Suprapubic skin (tissue), 4 donors: ENCODE measurements at places on chromosomes 1 and 21. TPM values are rescaled to one million over a fixed set of nuclear protein-coding genes. Genes with fewer than 3 reads are reported as not detected.

DNA sequence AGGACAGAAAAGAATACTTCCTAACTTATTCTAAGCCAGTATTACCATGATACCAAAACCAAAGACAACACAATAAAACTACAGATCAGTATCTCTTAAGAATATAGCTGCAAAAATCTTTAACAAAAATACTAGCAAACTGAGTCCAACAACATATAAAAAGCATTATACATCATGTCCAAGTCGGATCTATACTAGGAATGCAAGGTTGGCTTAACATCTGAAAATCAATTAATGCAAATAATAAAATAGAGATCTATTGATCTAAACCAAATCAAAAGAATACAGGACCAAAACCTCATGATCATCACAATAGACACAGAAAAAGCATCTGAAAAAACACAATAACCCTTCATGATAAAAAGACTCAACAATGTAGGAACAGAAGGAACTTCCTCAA is 18.9 kb downstream of the TAF1A start:
- DNase-seq, result no peak

GRCh38 chr1:58936973-58937372 is 153.1 kb upstream of the JUN start:
- no peak for DNase-seq

The AMY1C gene
- 0.60 TPM for total RNA-seq

DNA sequence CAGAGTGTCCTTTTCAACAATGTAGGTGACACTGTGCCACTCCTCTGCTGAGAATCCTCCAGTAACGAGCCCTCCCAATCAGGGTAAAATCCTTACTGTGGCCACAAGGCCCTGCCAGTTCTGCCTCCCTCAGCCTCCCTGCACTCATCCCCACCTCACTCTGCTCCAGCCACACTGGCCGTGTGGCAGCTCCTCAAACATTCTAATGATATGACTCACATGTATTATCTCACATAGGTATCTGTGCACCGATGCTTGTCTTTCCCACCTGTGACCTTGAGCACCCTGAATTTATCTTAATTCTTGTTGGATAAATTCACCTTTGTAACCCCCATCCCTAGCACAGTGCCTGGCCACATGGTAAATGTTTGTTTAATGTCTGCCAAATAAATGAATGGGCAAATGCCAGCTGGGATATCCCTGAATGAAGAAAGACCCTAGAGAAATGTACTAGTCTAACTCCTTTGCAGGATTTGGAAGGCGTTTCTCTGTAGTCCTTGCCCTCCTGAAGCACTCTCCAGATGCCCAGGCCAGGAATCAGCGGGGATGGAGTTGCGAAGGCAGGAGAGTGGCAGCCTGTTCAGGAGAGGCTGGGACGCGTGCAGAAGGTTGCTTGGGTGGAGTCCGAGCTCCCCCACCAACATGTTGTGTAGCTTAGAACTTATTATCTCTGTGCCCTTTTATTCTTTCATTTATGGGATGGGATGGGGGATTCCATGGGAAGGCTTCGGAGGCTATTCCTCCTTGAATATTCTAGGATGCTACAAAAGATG is 106.0 kb downstream of the TMEM53 start:
- DNase-seq, result no peak

The MARK1 gene
- 5.2 TPM for total RNA-seq

GRCh38 chr21:36040389-36040788 is 19.9 kb downstream of the SETD4 start:
- no peak for DNase-seq

The KRTAP12-2 gene
- total RNA-seq, result 29.3 TPM

GRCh38 chr21:39083377-39084008 is 99.8 kb downstream of the PSMG1 start:
- DNase-seq, result no peak

- no peak for DNase-seq
Observed at GRCh38 chr1:8318436-8318835, 522 bp downstream of the SLC45A1 start.
